ENCODE measurements at places on chromosomes 2 and 18.

DNA sequence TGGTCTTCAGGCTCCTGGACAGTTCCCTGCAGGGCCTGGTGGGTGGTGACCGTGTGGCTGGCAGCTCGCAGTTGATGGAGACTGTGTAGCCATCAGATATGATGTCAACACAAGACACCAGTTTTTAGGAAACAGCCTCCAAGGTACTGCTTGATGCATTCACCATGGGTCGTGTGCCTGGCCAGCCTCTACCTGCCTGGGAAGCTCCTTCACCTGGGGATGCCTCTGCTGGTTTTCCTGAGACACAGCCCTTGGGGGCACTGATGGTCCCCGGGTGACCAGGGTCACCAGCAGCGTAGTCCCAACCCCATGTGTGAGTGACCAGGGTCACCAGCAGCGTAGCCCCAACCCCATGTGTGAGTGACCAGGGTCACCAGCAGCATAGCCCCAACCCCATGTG, 33.6 kb upstream of the KCNG2 start:
- no peak for DNase-seq

DNA sequence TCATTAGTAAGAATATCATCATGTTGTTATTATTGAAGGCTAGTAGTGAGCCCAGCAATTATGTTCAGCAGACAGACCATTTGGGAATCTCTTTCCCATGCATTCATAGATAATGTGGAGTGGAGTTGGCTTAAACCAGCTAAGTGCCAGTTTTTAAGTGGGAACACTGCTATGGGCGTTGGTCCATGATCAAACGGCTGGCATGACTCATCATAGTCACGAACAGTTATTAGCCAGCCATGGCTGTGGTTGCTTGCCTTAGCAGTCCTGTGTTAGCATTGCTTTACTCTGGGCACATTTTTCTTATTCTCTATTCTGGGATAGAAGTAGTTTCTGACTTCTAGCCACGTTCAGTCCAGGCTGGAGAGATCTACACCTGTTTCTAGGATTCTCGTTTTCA, 17.7 kb downstream of the EIF4E2 start:
- DNase-seq, result no peak

GRCh38 chr2:20913491-20913890, 90.6 kb upstream of the LDAH start:
- DNase-seq, result no peak

- no peak for DNase-seq
Measured at GRCh38 chr18:76359909-76360308, 135.1 kb downstream of the ZNF516 start.

Measured in stimulated activated naive B cell treated with anti-CD40 and anti-IgM and Interleukin-4, amounts not matched to agents 10 μg/mL and 1 μg/mL and 100 μg/mL, for 72 hours (primary cell).